Erythroblast (primary cell): ENCODE measurements at places on chromosomes 2 and 18.

DNA sequence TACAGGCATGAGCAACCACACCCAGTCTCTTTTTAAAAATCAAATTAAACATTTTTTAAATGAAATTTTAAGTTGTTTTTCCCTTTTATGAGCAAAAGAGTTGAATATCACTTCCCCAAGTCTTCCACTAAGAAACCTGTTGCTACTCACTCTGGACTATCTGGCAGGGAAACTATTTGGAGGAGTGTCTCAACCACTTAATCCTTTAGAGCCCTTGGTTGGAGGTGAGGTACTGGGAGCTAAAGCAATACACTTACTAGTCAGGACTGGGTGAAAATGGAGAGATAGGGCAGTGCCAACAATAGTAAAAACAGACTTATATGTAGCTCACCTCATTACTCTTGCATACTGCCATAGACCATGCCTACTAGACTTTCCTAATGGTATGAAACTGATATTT lies 135.5 kb downstream of the RND3 start:
- no peak for DNase-seq

GRCh38 chr2:25671622-25672021 lies 1.8 kb downstream of the DTNB start:
- DNase-seq: no peak

GRCh38 chr2:126358122-126358521 lies 297.8 kb upstream of the GYPC start:
- no peak for DNase-seq

GRCh38 chr2:220586980-220587530 lies 959.6 kb downstream of the SLC4A3 start:
- DNase-seq: no peak

- no peak for DNase-seq
Measured at GRCh38 chr2:137096693-137097092, 331.3 kb downstream of the THSD7B start.
